ENCODE measurements at places on chromosomes 7 and 10.

GRCh38 chr10:112026438-112026837, 157.1 kb downstream of the GPAM start:
- DNase-seq: no peak

GRCh38 chr7:133983685-133984419, 143.3 kb upstream of the LRGUK start:
- DNase-seq: no peak

DNA sequence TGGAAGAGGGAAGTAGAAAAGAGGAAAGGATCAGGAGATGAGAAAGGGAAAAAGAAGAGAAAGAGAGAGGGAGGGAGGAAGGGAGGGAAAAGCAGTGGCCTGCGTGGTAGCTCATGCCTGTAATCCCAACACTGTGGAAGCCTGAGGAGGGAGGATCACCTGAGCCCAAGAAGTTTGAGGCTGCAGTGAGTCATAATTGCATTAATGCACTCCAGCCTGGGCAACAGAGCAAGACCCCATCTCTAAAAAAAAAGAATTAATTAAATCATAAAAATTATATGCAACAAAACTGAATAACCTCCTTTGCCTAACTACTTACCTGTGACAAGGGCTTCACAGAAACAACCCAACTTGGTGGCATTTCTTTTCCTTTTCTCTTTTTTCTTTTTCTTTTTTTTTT, 107.9 kb upstream of the SFMBT2 start:
- DNase-seq: no peak

- DNase-seq: no peak
Measured at GRCh38 chr7:28627263-28627653, 214.9 kb downstream of the CREB5 start.

- DNase-seq: no peak
Measured at GRCh38 chr7:131431289-131431688, 103.6 kb downstream of the MKLN1 start.

DNA sequence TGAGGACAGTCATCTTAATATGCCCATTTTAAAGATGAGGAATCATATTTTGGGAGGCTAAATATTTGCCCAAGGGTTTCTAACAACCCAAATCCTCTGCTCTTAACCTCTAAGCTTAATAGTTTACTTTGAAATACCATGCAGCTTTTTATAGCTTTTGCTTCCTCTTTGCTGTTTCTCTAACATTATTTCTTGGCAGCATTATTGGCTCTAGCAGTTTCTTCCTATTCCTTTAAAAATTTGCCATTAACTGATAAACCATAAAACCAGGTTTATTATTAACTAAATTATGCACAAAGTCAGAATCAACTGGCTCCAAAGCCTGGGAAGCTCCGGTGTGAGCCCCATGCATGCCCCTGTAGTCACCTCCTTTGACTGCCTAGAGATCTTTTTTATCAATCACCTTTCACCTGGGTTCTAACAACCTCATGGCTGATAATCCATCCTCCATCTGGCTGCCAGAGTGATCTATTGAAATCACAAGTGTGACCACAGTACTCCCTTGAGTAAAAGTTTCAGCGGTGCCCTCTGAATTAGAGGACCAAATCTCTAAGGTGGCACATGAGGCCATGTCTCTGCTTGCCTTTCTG, 62.4 kb downstream of the ITGB8 start:
- no peak for DNase-seq

DNA sequence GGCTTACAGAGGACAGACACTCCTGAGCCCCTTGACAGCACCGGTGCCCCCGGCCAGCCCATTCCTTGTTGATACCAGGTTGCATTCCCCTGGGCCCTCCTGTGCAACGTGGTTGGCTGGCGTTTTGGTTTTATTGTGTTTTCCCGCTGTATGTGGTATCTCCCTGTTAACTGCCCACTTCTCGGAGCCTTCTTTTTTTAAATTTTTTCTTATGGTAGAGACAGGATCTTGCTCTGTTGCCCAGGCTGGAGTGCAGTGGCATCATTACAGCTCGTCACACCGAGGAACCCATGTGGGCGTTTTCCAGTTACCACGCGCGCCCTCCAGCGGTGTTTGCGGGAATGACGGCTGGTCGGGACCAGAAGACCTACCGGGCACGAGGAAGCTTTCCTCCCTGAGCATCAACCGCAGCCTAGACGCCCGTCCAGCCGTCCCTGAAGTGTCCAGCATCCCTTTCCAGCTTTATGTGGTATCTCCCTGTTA, 16.9 kb upstream of the ZFAND2A start:
- peak; percentile 64 for DNase-seq

DNA sequence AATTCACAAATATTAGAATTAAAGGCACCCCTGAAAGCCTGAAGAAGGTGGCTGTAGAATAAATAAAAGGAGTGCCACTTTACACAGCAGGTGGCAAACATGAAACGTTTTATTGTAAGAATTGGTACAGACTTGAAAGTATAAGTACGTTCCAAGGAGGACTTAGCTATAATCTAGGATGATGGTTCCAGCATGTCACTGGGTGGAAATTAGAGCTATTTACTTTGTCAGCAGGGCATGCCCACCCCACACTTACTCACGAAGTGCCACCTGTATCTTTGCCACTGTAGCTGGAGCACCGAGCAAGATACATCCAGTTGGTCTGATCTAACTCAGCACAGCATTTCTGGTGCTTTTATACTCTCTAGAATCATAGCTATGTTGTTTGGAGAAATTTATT, 97.8 kb downstream of the GRM8 start:
- no peak for DNase-seq

- no peak for DNase-seq
Measured at GRCh38 chr7:138773176-138773575, 24.6 kb upstream of the TMEM213 start.

- no peak for DNase-seq
Measured at GRCh38 chr7:47302560-47302959, 279.4 kb downstream of the TNS3 start.

- DNase-seq: no peak
Measured at GRCh38 chr7:81886211-81886764, 116.4 kb upstream of the HGF start.

- DNase-seq: no peak
Measured at GRCh38 chr7:73560109-73560835, 2.8 kb upstream of the BCL7B start.

GRCh38 chr10:109593682-109594081, 329.6 kb downstream of the XPNPEP1 start:
- DNase-seq: no peak

DNA sequence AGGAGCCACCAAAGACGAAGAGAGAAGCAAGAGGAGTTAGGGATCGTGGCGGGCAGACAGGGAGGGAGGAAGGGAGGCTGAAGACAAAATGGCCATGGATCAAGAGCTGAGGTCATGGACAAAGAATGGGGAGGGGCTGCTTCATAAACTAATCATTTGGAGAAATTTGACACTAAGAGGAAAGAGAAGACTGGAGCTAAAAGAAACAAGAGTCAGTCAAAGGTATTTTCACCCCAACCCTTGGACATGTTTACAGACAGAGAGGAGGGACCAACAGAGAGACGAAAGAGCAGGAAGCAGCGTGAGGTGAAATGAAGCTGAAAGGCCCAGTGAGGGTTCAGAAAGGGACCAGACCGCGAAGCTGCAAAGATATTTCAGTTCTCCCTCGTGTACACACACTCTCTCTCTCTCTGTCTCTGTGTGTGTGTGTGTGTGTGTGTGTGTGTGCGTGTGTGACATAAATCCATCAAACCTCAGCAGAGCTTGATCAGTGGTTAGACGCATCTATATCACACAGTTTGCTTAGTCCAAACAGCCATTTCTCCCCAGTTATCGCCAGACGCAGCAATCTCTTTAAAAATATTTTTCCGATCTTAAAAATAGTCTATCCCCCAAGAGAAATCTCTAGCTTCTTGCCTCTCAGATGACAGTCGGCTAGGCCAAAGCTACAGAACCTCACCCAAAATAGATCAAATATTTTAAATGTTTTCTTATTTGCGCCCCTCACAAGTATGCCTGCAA, 12.5 kb upstream of the CALD1 start:
- DNase-seq: no peak

GRCh38 chr7:77199013-77199966, at the start of gene FGL2:
Gene FGL2 (minus strand): TSS chr7:77199819. CDS start chr7:77199793, 26 bp downstream.
- DNase-seq: peak; percentile 2

DNA sequence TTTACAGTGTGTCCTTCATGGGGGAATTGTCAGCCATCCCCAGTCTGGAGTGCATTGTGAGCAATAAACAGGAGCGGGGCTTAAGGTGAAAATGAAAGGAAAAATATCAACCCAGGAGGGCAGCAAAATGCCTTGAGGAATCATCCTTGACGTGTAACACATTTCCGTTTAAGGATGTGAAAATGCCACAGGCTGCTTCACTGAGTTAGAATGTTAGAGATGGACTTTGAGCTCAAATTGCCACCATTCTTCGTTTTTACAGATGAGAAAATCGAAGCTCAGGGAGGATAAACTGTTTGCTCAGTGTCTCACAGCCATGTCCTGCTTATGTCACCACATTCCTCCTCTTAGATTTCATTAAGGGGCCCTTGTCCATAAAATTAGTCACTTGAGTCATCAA, 23.1 kb downstream of the SORCS3 start:
- DNase-seq: no peak

DNA sequence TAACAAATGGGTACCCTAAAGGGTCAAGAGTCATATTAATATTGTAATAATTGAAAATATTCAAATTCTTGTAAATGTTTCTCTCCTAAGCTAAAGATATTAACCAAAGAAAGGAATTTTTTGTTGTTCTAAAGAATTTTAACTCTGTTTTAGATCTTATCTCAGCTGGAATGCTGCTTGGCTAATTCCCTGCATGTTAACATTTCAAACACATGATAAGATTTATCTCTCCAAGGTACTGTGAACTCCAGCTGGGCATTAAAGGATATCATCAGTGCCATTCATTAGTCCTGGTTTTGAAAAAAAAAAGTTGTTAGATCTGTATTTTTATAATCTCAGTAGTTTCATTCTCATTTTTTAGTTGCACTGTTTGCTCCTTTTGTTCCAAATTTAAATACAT, 76.9 kb downstream of the MAPK8 start:
- DNase-seq: no peak

DNA sequence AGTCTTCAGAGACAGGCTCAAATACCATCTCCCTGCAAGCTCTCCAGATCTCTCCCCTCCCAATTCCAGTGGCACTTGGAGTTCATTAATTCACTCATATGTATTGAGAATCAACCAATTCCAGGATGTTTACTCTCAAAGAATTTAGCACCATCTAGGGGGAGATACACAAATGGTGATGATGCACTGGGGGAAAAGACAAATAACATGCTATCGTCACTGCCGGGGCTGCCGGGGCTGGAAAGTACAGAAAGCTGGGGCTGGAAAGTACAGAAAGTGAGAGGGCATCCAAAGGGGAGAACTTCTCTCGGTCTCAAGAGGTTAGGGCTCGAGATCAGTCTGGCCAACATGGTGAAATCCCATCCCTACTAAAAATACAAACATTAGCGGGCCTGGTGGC, 118.7 kb downstream of the MKX start:
- no peak for DNase-seq

- DNase-seq: no peak
Measured at GRCh38 chr7:77649716-77650349, 46.4 kb upstream of the RSBN1L start.

GRCh38 chr10:6579904-6580278, at the start of gene PRKCQ:
Gene PRKCQ (minus strand): TSS chr10:6580276. CDS start chr10:6515135, 65,141 bp downstream.
- DNase-seq: no peak

- no peak for DNase-seq
Measured at GRCh38 chr7:141513720-141514119, 37.5 kb upstream of the AGK start.

- peak; percentile 5 for DNase-seq
Measured at GRCh38 chr10:91251430-91252056, 31.1 kb downstream of the PCGF5 start.

DNA sequence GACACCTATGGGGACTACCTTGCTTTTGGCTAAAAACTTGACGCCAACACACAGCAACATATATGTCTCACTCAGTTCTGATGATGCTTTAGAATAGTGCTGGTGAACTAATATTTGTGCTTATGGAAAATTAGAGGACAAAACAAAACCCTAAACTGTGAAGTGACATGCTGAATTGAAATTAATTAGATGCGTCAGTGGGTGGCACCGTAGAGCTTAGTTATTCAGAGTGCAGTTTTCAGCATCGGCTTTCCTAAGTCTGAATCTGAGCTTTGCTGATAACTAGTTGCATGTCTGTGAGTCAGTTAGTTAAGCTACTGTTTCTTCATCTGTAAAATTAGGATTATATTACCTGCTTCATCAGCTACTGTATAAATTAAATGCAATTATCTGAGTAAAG, 245.0 kb upstream of the SORCS1 start:
- DNase-seq: no peak

- DNase-seq: no peak
Measured at GRCh38 chr10:30742471-30742870, 112.9 kb upstream of the LYZL2 start.

- DNase-seq: no peak
Measured at GRCh38 chr10:108877095-108877561, 1046.2 kb downstream of the XPNPEP1 start.

DNA sequence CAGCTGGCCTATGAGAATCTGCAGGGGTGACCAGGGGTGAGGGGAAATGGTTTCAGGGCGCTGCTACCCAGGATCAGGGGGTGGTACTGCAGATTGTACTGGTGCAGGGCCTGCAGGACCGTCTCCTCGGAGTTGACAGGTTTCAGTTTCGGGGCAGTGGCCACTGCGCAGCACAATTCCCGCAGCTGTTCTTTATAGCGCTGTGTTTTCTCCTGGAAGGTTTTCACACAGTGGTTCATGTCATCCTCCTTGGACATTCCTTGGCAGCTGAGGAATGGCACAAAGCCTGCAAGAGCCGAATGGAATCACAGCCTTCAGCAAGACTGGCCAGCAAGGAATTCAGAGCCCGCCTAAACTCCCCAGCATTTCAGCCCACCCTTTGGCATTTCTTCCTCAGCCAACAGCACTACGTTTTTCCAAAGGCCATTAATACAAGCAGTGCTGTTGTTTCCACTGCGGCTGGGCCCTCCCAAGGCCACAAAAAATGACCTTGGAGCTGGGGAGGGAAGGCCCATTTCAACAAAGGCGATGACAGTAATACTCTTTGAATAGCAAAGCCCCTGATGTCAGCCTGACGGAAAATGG, 44.9 kb downstream of the PNLIPRP2 start:
- no peak for DNase-seq

GRCh38 chr10:109912335-109913281, 10.7 kb downstream of the XPNPEP1 start:
- DNase-seq: no peak

- no peak for DNase-seq
Measured at GRCh38 chr7:75679060-75679459, 59.7 kb downstream of the HIP1 start.

GRCh38 chr10:133143546-133143945, 16.5 kb upstream of the KNDC1 start:
- DNase-seq: no peak

- DNase-seq: no peak
Measured at GRCh38 chr7:4720225-4720624, 38.1 kb downstream of the FOXK1 start.

GRCh38 chr10:79202188-79203013, 133.6 kb downstream of the ZMIZ1 start:
- peak; percentile 4 for DNase-seq
